ENCODE measurements at places on chromosomes 1 and 21.

DNA sequence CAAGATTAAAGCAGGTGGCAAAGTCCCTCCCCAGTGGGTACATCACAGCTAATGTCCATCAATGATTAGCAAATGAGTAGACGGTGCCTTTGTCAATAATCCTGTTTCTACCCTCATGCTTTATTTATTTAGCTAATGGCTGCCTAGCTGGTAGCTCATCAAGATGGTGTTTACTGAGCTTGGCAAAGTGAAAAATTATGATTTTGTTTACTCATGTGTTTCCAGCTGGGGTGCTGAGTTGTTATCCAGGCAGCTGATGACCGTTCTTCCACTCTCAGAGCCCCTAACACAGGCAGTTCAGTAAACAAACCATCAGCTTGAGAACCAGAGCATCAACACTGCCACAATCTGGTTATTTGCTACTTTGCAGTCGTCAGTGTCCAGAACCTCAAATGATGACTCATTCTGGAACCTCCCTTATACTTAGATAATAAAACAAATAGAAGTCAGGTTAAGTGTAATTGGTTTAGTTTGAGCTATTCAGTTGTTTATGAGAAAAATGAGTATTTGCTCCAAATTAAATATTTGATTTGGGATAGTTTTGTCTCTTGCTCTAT, 163.9 kb downstream of the ST6GALNAC5 start:
- peak; percentile 59 for DNase-seq

DNA sequence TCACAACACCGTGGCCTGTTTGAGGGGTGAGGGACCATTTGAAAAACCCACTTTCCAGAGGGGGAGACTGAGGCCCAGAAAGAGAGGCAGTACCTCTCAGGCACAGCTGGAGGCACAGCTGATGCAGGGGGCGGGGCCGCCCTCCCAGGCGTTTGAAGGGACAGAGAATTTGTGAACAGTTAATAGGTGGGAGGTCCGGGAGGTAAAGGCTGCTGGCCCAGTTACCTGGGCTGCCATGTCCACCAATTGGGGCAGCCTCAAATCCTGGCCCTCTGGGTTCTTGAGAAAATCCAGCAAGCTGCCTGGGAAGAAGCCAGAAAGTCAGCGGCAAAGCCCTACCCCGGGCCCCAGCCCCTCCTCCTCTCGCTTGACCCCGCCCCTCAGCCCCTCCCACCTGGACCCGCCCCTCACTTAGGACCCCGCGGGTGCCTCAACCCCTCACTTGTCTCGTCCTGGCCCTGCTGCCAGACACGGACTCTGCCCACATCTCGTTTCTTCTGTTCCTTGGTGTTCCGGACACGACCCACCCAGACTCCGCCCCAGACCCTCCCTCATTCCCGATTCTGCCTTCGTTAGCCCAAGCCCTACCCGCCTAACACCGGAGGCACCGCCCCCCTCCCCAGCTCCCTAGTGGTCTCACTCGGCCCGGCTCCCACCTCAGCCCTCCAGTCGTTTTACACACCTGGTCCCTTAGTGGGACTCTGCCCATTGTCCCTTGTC, 10.8 kb upstream of the AHDC1 start:
- no peak for DNase-seq

DNA sequence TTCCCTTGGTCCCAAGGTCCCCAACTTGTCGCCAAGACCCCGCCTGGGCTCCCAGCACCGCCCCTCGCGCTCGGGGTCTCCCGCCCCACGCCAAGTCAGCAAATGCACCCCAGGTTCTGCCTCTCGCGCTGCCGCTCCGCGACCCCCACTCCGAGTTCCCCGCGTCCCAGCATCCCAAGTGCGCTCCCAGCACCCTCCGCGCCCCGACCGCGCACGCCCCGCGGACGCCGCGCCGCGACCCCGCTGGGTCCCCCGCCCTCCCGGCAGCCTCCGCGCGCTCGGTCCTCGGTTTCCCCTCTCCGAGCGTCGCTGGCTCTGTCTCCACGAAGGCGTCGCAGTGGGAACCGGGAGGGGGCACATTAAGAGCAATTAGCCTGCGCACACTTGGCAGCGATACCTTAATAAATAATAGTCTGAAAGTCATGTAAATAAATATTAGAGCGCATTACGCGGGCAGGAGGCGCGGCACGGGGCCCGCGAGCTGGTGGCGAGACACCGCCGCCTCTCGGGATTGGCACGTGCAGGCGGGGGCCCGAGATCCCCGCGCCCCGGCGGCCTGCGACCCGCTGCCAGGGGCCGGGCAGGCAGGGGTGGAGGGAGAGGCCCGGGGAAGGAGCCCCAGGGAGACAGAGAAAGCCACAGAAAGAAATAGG, 75.9 kb downstream of the VWA5B1 start:
- DNase-seq, result no peak

DNA sequence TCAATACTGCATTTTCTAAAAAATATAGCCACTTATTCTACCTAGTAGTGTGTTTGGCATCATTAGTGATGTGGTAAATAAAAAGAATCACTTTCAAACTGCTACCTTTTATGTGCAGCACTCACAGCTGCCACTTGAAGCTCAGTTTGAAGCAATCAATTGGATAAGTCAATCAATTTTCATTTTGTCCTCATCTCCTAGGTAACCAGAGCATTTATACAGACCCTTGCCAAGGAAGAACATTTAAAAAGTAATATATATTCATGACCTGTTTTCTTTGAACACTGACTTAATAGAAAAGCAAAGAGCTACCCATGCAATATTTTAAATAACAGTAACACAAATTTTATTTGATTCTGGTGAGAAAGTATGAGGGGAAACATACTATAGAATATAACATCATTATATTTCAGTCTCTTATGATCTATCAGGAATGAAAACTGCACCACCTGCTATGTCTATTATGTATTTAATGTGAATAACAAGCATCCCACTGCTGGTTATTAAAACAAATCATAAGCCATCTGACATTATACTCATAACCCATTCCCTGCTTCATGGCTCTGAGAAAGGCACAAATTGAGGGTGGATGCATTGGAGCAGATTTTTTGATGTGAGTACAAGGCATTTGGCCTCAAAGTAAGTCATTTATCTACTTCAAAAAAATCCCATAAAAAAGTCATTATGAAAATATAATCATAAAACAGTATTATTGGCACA, 168.4 kb upstream of the C21orf91 start:
- no peak for DNase-seq

- no peak for DNase-seq
Observed at GRCh38 chr1:227299688-227300087, 18.6 kb downstream of the CDC42BPA start.

DNA sequence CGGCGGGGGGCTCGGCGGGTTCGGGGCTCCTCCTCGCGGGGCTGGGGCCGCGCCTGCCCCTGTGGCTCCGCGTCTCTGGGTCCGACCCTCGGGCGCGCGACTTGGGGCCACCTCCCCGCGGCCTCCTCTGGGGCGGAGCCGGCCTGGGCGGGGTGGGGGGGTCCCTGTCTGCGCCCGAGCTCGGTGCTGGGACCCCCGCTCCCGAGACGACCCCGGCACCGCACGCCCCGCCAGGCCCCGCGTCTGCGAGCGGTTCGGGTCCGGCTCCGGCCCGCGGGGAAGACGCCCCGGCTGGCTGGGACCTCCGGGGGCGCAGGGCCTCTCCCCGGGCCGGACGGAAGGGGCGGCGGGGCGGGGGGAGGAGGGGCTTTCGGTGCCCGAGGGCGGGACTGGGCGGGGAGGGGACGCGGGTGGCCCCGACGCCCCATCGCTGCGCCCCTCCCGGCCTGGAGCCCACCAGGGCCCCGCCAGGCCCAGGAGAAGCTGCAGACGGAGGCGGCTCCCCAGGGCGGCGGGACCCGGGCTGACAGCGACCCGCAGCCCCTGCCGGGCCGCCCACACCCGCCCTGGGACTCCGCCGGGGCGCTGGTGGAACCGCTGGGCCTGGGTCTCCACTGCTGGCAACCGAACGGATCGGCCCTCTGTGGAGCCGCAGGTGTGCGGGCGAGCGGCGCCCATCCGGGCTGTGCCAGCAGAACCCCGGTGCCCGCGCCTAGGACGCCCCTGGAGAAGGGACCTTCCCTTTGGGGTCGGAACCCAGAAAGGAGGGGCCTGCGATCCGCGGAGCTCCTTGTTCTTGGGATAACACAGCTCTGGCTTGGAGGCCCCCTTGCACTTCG, 610 bp downstream of the COL6A2 start:
- DNase-seq, result no peak

GRCh38 chr1:43704838-43705237, 2.5 kb upstream of the ST3GAL3 start:
- peak; percentile 13 for DNase-seq

GRCh38 chr1:175319112-175319911, 126.7 kb upstream of the KIAA0040 start:
- peak; percentile 51 for DNase-seq

DNA sequence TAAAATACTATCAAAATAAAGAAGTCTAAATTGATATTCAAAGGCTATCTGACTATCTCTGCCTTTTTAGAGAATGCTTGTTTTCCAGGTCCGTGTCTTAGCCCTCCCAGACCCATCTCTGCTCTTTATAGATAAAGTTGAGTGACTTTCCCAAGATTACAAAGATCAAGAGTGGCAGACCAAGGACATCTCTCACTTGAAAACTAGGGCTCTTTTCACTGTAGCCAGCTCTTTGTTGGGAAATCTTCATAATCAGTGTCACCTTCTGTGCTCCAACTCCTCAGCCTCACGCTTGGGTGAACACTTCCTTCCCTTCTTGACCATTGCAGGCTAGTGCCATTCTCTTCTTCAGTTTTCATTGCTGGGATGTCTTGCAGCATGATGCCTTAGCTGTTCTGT, 211.1 kb downstream of the PBX1 start:
- no peak for DNase-seq

- no peak for DNase-seq
Observed at GRCh38 chr1:103348136-103348535, 177.4 kb upstream of the RNPC3 start.

DNA sequence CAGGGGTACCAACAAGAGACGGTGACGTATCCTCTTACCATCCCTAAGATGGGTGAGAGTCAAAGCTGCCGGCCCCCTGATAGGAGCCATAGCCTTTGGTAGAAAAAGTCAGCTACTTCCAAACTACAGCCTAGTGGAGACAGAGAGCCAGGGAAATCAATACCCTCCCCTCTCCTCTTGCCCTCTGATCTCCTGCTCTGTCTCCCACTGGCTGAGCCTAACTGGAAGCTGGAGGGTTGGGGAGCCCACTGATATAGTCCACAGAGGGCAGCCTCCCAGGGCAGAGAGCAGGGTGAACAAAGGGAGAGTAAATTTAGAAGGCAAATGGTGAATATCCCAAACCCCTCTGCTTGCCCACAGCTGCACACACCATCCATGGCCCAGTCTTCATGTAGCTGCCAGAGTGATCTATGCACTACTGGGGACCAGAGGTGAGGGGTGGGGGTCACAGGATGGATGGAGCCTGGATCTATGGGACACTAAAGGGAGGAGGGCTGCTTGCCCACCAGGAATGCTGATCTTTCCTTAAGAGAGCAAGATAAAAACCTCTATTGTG, 80.0 kb downstream of the DHRS3 start:
- no peak for DNase-seq

- DNase-seq, result no peak
Observed at GRCh38 chr1:154619181-154619948, 11.4 kb upstream of the ADAR start.

- peak; percentile 32 for DNase-seq
Observed at GRCh38 chr1:220680085-220680687, 10.0 kb upstream of the C1orf115 start.

DNA sequence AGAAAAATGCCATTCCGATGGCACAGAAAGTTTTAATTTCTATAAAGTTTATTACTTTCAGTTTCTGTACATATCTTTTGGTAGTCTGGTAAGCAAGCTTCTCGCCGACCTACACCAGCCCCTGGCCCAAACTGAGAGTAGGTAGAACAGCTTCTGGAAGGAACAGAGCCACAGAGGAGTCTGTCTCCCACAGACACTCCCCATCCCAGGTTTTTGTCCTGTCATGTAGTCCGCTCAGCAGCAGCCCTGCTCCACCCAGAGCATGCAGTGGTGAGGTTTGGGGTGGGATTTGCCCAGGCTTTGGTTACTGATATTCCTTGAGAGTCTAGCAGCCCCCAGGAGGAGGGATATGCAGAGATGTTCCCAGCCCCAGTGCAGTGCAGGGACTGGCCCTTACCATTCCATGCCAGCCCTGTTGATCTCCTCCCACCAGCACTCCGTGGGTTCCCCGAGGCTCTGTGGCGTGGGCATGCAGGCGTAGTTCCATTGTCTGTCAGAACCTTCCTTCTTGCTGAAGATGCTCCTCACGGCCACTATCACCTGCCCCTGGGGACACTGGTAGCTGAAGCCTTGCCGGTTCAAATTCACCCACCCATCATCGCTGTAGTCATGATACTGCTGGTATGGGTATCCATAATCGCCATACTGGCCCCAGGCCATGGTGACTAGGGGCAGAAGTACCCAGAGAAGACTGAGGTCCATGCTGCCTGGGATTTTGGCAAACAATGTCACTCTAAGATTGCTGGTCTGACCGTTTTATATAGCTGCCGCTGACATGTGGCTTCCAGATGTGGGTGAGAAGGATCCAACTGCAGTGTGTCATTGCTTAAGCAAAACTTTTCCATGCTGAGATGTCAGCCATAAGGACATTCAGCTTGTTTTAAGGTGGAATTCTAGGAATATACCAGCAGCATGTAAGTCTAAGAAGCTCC, at the start of gene DPT:
Gene DPT, minus strand, starts transcription at position 734 of the 932 bp plus-strand sequence. Its CDS starts 32 bp downstream, at position 702.
- no peak for DNase-seq

DNA sequence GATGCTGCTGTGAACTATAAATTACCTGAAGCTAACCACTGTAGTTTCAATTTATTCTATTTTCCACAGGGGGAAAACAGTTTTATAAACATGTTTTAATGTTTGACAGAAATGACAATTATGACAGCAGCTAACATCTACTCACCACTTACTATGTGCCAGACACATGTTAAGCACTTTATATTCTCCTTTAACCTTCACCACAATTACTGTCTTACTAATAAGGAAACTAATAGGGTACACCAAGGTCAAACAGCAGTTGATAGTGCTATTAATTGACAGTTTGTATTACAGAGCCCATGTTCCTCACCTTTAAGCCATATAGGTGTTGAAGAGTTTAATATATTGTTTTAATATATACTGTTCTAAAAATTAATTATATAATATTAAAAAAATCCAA, 146.4 kb downstream of the EVI5 start:
- no peak for DNase-seq

GRCh38 chr1:181151378-181152326, 63.2 kb downstream of the IER5 start:
- DNase-seq, result no peak

GRCh38 chr1:50780797-50781196, 179.3 kb downstream of the FAF1 start:
- no peak for DNase-seq

DNA sequence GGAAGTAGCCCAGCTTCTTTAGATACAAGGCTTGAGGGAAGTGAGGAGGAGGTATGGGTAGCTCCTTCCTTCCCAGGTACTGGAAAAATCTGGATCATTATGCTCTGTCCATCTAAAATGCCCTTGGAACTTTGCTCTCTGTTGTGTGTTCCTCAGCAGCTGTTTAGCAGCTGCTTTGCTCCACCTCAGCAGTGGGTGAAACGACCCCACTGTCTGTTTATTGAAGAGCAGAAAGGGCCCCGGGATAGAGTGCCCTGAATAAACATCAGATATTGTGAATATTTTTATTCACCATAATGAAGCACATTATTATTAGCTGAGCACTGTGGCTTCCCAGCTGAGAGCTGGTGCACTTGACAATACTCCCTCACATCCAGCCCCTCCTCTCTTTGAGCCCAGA, 237.9 kb downstream of the PBX1 start:
- no peak for DNase-seq

- DNase-seq, result no peak
Observed at GRCh38 chr1:8970870-8971337, 25.2 kb downstream of the CA6 start.

GRCh38 chr1:94783342-94784189, 36.6 kb upstream of the SLC44A3 start:
- DNase-seq, result peak; percentile 76

GRCh38 chr1:239616673-239617072, 230.3 kb downstream of the CHRM3 start:
- DNase-seq, result no peak

GRCh38 chr21:39422527-39423241, 22.9 kb downstream of the LCA5L start:
- DNase-seq, result no peak

All from mammary epithelial cell (primary cell).